Astrocyte of the hippocampus (primary cell): ENCODE measurements at places on chromosomes 6 and 20.

DNA sequence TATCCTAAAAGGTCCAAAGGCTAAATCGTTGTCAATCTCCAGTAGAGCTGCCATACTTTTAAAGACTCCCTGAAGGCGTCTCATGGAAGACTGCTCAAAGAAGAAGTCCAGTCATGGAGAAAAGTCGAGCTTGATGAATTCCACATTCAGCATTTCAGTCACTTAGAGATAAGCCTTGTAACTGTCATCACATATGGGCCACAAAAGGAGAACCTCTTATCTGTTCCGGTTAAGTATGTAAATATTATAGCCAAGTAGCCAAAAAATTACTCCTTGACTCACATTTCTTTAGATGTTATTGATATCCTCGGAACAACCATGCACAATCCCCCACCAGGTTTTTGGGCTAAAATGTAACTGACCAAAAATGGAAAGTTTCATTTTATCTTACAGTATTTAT, 9.8 kb upstream of the CNKSR3 start:
- no peak for DNase-seq

DNA sequence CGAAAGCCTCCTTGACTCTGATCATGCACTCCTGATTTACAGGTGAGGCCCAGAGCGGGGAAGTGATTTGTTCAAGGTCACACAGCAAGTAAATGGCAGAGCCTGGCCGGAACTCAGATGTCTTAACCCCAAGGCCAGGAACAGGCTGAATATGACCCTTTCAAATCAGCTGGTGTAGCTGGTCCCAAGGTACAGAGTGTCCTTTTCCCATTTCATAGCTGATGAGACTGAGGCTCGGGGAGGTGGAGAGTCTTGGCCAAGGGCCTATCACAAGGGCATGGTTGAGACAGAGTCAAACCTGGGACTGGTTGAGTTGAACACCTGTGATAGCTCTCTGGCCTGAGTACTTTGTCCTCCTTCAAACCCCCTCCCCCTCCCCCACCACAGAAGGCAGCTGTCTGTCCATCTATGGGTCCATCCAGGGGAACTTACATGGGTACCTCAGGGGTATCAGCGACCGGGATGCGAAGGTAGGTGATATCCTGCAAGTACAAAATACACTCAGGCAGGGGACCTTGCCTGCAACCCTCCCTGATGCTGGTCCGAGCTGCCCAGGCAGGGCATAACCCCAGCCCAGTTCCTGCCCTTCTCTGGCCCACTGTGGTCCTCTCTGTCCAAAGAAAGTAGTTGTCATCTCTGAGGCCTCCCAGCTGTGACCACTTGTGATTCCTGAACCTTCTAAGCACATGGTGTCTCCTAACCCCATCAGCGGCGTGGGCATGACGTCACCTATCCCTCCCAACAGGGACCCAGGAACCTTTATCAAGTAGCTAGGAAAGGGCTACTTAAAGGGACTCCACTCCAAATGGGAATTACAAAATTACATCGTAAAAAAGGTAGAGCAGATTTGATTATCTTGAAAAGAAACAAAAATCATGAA, 5.6 kb downstream of the DUSP15 start:
- no peak for DNase-seq

- DNase-seq = no peak
These were observed 333.3 kb upstream of the HSF2 start for GRCh38 chr6:122066200-122066599.

DNA sequence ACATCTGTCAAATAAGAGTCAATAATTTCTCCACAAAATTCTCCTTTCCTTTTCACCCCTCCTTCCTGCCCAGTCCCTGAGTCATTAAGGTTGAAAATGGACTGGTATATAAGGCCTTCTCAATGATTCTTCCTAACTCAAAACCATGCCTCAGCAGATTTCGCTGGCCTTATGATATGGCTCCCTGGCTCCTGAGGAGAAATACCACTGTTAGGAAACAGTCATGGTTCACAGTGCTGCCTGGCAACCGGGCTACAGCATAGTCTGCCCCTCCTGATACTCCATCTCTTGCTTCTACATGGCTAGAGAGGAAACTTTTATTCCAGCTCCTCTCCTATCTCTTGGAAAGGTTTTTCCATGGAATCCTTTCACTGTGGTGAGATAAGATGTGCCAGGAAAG, 4.7 kb downstream of the UBE2J1 start:
- no peak for DNase-seq

GRCh38 chr6:132954936-132955335, 140.6 kb downstream of the RPS12 start:
- no peak for DNase-seq

DNA sequence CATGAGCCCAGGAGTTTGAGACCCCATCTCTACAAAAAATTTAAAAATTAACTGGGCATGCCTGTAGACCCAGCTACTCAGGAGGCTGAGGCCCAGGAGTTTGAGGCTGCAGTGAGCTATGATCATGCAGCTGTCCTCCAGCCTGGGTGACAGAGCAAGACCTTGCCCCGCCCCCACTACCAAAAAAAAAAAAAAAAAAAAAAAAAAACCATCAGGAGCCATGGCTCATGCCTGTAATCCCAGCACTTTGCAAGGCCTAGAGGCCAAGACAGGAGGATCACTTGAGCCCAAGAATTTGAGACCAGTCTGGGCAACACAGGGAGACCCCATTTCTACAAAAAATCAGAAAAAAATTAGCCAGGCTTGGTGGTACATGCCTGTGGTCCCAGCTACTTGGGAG, 159.1 kb downstream of the SOBP start:
- no peak for DNase-seq

GRCh38 chr20:52303281-52303950, 111.8 kb upstream of the ZFP64 start:
- DNase-seq = no peak

DNA sequence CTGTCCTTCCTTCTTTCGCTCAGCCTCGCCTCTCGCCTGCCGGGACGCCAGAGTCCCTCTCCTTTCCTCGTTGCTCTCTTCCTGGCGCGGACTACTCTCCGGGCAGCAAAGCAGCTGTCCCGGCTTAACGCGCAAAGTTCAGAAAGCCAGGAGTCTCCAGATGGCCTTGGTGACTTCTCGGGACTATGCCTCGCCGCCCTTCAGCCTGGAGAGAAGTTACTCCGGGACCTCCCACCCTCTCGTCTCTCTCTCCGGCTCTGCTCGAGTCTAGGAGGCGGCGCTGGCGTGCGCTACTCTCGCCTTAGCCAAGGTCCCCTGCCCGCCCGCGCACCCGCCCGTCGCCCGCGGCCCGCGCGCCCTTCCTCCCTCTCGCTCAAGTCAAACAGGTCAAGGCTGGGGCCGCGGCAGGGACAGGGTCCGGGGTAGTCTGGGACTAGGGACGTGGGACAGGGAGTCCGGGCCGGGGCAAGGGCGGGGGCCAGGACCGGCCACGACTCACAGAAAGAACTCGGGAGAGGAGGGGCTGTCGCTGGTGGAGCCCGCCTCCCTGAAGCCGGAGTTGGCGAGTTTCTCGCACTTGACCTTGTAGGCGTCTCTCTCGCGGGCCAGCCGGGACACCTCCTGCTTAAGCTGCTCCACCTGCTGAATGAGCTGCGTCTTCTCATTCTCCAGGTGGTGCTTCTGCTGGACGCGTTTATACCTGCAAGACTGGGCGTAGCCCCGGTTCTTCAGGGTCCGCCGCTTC, 1.5 kb downstream of the MAFB start:
- DNase-seq = peak; percentile 45

DNA sequence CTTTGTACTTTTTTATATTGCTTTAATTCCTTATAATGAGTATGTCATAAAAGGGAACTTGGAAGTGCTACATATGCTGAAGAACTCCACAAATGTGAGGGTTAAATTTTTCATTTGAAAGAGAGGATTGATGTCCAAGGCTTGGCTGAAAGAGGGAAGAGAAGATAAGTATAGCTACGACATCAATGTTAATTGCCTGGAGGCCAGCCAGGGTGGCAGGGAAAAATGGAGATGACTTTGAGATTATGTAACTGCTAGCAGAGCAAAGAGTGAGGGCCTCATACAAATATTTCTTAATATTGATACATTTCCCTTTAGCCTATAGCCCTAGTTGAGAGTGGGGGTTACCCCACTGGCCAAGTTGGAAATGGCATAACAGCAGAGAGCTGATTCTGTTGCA, 24.8 kb upstream of the RIMS4 start:
- DNase-seq = no peak

DNA sequence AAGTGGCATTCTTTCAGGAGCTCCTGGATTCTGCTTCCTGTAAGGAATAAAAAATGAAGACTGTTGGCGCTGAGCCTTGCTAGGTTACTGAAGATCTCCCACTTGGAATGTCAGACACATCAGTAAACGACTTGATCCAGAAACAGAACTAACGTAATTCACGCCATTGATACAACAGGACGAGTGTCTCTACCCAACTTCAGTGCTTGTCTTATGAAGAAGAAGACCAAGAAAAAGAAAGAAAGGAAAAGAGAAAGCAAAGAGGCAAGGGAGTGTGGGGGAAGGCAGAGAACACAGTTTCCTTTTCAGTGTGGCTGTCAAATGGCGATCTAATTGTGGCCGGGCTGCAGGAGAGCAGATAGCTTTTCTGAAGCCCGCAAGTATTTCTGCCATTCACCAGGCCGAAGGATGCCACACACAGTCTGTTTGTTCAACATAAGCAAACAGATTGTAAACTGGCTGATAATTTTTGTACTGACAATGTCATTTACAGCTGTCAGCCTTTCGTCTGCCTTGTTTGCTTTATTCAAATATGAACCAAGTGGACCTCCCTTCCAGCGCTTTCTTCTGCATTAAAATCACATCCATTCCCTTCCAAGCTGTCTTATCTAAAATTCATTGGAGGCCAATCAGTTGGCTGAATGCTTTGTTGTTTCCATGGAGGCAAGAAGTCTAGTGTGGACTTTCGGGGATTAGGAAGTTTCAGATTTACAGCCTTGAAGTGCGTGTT, 180.6 kb downstream of the FOXA2 start:
- DNase-seq = peak; percentile 4

DNA sequence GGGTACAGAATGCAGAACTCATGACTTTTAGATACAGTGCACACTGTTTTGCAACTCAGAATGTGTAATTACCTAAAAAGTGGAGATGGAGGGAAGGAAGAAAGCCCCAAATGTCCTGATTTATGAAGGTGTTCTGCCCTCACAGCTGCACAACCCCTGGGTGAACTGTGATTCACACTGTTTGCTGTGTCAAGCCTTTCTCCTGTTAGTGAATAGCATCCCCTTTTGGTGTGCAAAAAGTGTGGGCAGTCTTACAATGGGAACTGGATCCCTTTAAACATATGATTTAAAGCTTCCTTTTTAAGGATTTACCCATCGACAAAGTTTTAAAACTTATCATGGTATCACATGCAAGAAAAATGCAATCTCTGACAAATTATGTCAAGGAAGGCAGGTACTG, 633.4 kb upstream of the EPHA7 start:
- no peak for DNase-seq

DNA sequence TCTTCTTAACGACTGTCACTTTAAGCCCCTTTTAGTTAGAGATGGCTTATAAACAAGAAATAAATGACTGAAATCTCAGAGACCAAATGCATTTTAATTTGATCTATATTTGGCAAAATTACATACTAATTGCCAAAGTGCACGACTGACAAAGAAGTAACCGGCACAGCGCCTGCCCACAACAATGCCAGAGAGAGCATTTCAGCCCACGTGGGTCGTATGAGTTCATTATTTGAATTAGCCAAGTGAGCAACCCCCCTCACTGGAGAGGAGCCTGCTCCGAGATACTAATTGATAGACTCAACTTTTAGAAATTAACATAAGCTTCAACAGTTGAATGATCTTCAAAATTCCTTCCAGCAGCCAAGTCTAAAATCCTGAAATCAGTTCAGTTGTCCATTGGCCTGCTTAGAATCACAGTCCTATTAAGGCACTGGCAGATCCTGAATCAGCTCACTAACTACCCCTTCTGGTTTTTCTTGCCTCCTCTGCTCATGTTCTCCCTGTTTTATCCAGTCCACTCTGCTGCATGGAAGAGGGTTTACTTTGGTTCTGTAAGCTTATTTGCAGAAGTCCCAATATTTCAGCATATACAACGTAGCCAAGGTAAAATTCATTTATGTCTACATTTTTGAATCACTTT, 519.1 kb upstream of the AGPAT4 start:
- DNase-seq = no peak

DNA sequence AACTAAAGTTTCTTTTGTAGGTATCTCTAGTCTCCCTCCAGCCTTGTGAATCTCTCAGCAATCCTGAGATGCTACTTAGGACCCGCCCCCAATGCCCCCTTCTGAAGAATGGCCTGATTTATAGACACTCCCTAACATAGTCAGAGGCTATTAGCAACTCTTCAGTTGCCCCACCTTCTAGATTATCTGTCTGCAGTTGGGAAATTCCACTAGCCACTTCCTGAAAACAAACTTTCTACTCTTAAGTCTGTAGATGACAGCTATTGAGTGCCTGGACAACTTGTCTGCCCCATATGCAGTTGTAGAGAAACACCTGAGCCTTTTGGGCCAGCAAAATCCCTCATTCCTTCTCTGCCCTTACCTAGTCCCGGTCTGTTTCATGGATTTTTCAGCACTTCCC, 188.2 kb upstream of the PREP start:
- no peak for DNase-seq

DNA sequence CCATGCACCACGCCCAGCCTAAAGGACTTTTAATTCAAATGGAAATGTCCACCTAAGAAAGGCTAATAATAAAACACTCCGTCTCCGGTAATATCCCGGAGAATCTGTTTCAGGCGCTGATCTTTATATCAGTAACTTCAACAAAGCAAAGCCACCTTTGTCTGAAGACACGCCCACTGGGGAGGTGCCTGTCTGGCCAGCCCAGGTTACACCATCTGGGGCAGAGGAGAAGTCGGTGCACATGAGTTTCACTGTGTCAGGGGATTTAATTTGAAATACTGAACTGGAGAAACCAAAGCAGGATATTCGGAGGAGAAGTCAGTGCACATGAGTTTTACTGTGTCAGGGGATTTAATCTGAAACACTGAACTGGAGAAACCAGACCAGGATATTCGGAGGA, 9.4 kb downstream of the SERPINB6 start:
- no peak for DNase-seq

DNA sequence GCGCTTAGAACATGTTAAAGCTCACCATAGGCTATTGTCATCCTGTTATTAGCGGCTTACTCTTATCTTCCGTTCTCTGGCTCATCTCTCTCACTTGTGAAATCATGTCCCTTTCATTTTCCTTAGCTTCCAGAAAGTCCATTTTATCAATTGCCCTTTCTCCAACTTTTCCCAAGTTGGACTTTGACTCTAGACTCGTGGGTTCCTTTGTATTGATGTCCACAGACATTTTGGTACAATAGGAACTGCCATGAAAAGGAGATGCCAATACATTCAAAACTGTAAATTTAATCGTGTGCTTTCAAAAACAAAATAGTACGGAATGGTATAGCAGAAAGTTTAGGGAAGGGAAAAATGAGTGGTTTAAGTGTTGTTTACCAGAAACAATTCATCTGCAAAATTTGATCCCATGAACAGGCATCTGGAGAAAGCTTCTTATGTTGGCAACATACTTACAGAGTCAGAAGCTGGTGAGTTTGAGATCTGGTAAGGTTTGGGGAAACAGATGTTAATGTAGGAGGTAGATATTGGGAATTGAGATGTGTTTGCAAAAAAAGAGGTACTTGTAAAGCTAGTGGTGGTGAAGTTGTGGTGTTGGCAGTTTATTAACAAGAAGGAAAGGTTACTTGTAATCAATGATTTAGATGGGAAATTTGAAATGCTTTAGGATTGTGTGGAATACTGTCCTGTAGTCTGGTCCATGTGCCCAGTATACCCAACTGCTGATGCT, 10.2 kb upstream of the HIVEP1 start:
- DNase-seq = no peak
